Activated T-helper 1 cell treated with anti-CD3 and anti-CD28 coated beads, Interleukin-2, amount 50 U/mL, for 16 hours (primary cell): ENCODE measurements at places on chromosomes 2 and 18.

DNA sequence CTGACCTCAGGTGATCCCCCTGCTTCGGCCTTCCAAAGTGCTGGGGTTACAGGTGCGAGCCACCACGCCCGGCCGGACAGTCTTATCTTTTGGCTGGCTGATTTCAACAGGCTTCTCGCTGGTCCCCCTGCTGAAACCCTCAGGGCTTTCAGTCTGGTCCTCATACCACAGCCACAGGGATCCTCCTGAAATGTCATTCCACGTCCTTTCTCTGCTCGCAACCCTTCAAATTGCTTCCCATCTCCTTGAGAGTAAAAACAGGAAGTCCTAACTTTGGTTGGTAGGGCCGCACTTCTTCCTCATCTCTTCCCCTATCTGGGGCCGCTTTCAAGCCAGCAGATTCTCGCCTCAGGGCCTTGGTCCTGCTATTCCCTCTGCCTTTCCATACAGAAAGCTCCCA is 1.4 kb upstream of the CAB39 start:
- DNase-seq = no peak

- DNase-seq = no peak
Observed at GRCh38 chr2:31329081-31329625, 85.4 kb downstream of the XDH start.

DNA sequence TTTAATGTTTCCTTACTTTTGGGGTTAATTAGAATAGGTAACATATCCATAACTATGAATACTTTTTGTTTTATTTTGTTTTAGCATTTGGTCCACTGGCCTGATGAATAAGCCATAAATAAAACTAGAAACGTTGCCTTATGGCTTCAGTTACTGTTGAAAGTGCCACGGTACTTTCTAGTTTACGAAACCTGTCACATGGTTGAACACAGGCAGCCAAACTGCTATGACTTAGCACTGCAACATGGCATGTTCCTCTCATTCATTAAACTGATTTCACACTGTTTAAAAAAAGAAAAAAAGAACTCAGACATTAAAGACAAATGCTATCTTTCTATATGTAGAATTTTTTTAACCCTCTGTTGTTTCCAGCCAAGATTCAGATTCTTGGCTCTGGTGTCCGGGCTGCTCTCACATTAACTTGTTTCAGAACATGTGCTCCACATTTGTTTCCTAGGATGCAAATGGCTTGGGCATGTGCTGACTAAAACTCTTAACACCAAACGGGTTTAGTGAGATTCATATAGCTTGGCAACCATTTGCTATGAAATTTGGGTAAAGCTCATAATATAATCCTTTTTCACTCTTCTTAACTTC is 323.9 kb upstream of the RND3 start:
- no peak for DNase-seq

GRCh38 chr2:52465287-52465686 is 1302.3 kb upstream of the CHAC2 start:
- DNase-seq = no peak

DNA sequence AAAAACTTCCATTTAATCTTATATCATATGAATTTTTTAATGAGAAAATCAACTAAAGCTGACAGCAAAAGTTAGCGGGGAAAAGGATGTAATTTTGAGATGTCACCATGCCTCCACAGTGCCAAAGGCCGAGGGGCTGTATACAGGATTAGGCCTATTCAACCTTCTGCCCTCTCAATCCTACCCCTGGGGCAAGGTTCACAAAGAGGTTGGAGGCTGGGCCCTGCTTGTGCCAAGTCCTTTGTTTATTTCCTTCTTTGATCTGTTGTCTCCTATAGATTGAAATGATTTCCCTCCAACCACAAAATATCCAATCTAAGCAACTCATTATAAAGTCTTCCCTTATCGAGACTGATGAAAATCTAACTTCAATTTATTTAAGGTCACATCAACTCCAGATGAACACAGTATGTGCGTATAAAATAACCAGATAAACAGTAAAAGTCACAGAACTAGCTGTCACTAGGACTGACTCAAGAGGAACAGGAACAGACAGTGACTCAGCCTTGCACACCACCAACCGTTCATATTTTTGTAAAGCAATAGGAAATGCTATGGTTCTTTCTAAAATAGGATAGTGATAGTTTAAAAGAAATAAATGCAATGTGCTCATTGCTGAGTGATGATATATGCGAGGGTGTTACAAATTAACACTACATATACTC is 95.8 kb downstream of the SLC25A12 start:
- no peak for DNase-seq

GRCh38 chr2:146997488-146997887 is 847.3 kb upstream of the ACVR2A start:
- DNase-seq = no peak

GRCh38 chr2:231455222-231455621 is 9.1 kb downstream of the NCL start:
- no peak for DNase-seq

DNA sequence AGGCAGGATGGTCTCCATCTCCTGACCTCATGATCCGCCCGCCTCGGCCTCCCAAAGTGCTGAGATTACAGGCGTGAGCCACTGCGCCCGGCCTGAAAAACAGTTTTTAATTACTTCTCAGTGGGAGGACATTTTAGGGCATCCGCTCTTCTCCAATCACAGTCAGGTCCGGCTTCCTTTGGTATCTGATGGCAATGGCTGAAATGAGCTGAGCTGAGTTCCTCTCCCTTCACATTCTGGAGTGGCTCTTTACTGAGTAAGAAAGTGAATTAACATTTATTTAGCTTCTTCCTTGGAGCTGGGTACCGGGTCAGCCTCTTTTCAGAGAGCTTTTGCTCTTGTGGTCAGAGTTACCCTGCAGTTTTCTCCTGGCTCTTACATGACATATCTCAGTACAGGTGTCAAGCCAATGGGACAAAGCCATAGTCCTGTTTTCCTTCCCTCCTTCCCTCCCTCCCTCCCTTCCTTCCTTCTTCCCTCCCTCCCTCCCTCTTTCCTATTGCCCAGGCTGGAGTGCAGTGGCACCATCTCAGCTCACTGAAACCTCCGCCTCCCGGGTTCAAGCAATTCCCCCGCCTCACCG is 1.1 kb upstream of the TTC27 start:
- DNase-seq = no peak

DNA sequence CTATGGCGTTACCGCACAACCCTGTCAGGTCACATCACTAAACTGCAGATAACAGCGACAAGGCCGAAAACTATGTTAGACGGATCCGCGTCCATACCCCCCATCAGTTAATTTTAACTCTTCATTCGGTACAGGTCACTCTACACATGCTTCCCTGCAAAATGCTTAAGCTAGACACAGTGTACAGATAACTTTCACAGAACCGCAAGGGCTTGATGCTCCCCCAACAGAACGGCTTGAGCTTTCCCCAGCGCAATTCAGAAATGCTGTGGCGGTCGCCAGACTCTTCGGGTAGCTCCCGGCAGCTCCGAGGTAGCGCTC is 283 bp upstream of the RBBP8 start:
- DNase-seq = no peak

DNA sequence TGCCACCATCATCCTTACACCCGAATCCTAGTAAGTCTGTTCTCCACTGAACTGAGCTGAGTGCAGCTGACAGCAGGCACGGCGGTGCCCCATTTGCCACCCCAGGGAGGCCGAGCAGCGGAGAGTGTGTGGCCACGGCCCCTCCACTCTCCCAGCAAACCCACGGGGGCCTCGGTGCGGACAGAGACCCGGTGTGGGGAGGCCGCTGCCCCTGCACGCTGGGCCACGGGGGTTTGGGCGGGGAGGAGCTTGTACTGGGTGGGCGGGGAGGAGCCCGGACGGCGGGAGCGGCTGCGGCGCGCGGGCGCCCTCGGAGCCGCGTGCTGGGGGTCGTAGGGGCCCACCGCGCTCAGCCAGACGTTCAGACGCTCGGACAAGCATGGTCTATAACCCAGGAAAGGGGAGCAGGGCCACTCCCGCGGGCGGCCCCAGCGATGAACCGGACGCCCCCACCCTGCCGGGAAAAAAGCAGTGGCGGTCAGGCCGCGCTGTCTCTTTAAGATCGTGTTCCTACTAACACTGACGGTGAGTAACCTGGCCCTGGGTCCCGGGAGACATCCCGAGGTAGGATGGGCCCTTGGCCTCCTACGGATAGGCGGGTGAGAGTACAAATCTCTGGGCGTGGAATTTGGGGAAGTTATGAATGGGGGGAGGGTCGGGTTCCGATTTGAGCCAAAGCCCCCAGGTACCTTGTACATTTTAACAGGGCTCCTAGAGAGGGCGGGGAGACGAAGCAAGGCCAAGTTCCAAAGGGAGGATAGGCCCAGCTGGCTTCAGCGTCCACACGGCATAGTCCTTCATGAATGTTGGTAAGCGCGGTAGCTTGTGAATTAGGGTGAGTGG is at the start of gene ITPRIPL1:
ITPRIPL1 (plus strand) TSS at position 277 of the 843 bp plus-strand sequence; CDS start at position 800, 523 bp downstream.
- no peak for DNase-seq

- no peak for DNase-seq
Observed at GRCh38 chr2:68426446-68426845, 40.6 kb downstream of the FBXO48 start.

DNA sequence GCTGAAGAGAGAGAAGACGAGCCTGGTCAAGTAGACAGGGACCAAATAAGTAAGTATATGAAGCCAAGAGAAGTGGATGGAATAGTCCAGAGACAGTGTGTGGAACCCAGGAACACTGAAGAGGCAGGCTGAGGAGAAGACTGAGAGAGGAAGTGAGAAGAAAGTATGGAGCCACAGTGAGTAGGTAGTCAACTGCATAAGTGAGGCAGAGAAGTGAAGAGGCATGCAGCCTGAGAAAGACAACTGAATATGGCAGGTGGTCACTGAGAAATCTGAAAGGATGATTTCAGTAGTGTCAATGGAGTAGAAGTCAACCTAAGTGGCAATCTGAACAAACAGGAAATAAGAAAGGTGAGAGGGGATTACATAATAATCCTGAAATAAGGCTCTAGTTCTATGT is 55.4 kb downstream of the CWC22 start:
- no peak for DNase-seq

GRCh38 chr2:117856415-117857210 is 42.1 kb downstream of the DDX18 start:
- DNase-seq = no peak

DNA sequence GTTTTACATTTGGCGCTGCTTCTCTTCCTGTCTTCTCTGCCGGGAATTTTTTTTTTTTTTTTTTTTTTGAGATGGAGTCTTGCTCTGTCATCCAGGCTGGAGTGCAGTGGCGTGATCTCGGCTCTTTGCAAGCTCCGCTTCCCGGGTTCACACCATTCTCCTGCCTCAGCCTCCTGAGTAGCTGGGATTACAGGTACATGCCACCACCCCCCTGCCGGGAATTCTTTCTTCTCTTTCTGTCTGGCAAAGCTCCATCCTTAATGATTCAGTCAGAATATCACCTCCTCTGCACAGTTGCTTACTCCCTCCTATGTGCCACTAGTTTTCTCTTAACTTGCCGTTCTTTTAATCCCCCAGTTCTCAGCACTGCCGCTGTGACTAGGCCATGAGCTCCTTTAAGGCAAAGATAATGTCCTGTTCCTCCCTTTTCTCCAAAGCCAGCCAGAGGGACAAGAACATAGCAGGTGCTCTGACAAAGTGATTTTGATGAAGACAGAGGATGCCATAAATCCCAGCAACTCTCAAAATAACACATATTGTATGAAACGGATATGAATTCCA is 112.1 kb upstream of the LRATD1 start:
- no peak for DNase-seq

GRCh38 chr18:51621864-51622160 is 424.3 kb upstream of the MEX3C start:
- no peak for DNase-seq

GRCh38 chr2:229519655-229520430 is 194.5 kb downstream of the DNER start:
- no peak for DNase-seq

DNA sequence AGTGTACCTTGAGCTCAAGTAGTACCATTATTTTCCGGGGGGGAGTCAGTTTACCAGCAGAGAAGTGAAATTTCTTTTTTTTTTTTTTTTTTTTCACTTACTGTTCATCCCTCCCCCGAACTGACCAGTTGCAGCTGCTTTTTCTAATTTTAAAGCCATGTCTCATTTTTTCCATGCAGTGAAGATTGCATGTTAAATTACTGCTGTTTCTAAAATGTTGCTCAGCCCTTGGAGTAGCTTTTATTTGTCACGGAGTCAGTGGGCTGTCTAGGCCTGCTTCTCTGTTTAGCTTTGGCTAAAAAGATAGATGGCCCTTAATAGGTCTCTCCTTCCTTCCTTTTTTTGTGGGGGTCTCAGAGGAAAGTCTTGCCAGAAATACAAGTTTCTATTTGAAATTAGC is 70.2 kb downstream of the NGEF start:
- DNase-seq = no peak

DNA sequence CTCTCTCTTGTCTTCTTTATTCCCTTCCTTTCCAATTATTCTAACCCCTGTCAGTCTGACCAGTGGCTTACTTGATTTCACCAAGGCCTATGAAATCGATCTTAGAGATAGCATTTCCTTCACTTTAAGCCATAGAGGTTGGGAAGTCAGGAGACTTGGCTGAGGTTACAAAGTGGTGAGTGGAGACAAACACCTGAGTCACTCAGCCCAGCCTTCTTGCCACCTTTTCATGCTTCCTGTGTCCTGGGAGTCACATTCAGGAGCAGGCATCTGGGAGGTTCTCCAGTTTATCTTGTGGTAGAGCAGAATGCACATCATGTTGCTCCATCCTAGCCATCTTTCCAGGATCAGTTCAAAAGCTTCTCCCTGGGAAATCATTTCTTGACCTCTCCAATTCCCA is 59.1 kb downstream of the VSNL1 start:
- DNase-seq = no peak

DNA sequence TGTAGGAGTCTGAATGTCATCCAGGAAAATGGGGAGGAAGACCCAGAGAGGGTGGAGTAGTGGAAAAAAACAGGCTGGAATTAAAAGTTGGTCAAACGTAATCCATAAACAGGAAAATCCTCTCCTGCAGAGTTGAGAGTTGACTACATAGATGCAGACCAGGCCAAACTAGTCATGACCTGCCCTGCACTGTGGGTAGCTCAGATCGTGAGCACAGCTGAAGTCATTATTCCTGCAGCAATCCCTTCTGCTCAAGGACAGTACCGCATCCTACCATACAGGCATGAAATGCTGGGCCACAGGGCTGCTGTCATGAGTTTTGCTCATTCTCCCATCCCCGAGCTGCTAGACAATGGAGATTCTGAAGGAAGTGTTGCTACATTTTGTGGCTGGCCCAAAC is 352.2 kb downstream of the EN1 start:
- no peak for DNase-seq

DNA sequence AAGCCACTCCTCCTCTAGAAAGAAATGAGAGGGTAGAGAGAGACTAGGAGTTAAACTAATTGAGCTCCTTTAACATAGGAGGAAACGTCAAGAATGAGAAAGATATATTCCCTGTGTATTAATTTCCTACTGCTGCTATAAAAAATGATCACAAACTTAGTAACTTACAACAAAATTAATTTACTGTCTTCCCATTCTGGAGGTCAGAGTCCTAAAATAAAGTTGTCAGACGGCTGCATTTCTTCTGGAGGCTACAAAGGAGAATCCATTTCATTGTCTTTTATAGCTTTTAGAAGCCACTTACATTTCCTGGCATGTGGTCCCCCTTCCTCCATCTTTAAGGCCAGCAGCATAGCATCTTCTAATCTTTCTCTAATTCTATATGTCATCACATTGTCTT is 26.9 kb downstream of the ICA1L start:
- no peak for DNase-seq
